Right ventricle myocardium superior (tissue), 1 donor: ENCODE measurements at places on chromosomes 1 and 21. TPM values are rescaled to one million over a fixed set of nuclear protein-coding genes. Genes with fewer than 3 reads are reported as not detected.

Gene WDR64
- not detected for total RNA-seq

Gene MRPL37
- 78.6 TPM for total RNA-seq

Gene VWA5B1
- total RNA-seq: 0.13 TPM

DNA sequence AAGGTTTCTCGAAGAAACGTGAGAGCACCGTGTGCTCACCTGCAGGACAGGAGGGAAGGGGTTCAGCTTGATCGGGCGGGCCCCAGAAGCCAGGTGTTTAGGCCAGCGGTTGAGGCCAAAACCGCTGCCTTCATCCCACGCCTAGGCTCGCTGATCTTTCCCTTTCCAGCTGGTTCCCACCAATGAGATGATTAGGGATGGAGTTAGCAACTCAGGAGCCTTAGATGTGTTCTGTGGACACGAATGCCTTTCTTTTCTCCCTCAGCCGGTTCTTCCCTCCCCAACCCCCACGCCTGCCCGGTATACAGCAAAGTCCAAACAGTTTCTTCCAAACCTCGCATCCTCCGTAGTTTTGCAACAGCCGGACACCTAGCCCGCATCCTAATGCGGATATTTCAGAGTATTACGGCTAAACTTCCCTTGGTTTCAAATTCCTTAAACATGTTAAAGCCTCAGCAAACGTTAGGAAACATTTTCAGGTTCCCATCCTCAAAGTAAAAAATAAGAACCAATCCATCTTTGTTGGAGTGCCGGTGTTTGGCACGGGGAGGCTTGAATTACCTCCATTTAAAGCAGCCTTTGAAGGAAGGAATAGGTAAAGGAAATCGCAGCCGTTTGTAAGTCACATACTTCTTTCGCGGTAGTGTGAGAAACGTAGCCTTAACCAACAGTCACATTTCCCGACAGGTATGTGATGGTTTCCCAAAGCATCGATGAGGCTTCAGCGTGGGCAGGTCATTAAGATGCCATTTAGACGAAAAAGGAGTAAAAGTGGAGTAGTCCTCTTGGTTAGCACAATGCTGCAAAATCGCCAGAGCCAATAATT is 1.1 kb downstream of the LRRC8C start:
- no peak for DNase-seq

- no peak for DNase-seq
Observed at GRCh38 chr1:153587314-153587713, 21.7 kb upstream of the S100A2 start.

- DNase-seq: no peak
Observed at GRCh38 chr1:178693366-178693765, 31.7 kb upstream of the RALGPS2 start.
